HL-60 (cell line): ENCODE measurements at places on chromosomes 5 and 9.

- no peak for DNase-seq
These were observed 27.1 kb downstream of the LARP1 start for GRCh38 chr5:154782326-154782725.

DNA sequence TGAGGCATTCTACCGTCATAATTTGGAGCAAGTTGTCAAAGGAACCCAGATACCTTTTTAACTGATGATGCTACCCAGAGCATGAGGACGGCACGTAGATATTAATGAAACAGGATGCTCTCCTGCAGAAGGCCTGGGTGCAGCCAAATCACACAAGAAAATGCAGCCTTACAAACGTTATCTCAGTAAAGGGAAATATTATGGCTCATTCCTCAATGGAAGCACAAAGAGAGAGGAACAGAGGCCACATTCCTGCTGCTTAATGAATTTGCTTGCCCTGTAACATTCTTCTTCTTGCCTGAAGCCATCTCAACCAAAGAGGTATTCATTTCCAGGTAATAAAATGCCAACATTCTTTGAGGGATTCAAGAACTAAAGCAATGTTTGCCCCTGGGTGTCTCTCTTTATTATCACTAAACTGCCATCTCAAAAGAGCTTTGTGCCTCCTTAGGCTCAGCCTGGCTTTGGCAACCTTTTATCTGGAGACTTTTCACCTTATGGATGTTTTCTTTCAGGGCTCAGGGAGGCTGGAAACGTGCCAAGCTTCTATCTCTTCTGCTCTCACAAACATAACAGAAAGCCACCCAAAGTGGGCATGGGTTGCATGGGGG is 92.9 kb downstream of the TNC start:
- DNase-seq = no peak

GRCh38 chr5:37495210-37495609 is 116.1 kb downstream of the WDR70 start:
- DNase-seq = no peak

DNA sequence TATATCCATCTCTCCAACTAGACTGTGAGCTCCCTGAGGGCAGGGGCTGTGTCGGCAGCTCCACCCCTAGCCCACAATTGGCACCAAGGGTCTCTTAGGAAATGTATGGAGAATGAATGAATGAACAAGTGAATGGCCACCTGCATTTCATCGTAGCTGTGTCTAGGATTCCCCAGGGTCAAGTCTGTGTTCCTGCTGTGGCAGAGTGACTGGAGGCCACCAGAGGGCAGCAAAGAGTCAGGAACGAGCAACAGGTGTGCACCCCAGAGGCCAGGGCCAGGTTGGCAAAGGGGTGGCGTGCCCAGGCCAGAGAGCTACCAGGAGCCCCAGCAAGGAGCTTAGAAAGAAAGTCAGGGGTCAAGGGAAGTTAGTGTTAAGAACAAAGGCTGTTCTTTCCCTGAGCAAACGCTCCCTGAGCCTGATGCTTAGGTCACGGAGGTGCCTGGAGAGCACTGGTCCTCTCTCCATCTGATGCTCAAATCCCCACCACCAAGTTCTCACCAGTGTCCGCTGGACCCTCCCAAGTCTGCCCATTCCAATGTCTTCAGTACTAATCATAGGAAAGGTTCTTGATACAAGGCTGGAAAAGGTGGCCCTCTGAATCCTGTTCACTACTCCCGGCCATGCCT is 160.7 kb downstream of the PAX5 start:
- peak; percentile 57 for DNase-seq

DNA sequence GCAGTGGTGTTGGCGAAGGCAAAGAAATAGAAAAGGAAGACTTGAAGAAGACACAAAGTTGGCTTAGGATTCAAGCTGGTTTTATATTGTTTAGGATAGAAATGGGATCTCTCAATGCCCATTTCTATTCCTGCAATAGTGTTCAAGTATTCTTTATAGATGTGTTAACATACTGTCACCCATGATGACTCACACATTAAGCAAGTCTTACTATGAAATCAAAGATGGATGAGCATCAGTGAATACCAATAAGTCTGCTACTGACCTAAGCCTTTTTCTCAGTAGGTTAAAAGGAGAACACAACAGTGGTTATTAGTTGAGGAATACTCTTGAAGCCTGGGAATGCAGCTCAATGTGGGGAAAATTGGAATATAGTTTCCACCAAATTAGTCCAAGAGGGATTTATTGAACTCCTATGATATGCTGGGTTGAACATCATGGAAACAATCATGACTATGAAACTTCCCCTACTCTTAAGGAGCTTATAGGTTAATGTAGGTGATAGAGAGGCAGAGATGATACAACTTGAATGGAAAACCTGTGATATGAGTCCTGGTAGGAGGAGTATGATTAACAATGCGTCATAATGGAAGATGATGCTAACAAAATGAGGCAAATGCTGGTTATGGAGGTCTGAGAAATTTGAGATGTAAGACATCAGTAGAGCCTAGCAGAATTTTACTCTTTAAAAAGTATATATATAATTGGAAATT is 417.1 kb upstream of the DAP start:
- no peak for DNase-seq

DNA sequence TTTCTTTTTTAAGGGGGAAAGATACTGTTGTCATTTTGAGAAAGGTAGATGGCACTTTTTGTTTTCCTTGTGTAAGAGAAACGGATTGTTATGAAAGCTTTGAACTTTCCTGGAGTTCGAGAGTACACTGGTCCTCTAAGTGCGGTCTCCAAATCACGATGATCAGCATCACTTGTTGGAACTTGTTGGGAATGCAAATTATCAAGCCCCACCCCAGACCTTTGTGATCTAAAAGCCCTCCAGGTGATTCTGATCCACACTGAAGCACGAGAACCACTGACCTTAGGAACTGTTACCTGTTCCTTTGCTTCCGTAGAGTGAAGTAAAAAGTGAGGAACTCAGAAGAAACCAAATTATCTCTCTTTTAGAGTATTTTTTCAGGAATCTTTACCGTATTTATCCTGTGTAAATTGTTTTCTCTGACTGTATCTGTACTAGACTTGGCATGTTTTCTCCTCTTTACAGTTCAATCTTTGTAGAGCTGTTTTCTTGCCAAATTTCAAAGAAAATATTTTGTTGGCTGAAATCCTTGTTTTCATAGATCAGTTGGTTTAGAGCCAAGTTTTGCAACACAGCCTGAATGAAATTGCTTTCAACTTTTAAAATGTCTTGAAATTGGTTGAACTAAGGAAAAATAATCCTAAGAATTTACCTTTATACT is 4.0 kb downstream of the MAT2B start:
- peak; percentile 22 for DNase-seq

- peak; percentile 2 for DNase-seq
These were observed 46.7 kb upstream of the MACIR start for GRCh38 chr5:103211576-103212561.
